DMS153 (cell line): ENCODE measurements at places on chromosomes 2 and 18.

DNA sequence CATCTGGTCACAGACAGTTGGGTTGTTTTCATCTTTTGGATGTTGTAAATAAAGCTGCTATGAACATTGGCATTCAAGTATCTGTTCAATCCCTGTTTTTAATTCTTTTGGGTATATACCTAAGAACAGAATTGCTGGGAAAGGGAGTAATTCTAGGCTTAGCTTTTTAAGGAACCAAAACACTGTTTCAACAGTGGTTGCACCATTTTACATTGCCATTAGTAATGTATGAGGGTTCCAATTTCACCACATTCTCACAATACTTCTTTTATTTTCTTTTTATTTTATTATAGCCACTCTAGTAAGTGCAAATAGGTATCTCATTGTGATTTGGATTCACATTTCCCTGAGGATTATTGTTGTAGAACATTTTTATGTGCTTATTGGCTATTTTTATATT lies 108.9 kb upstream of the GLS start:
- no peak for DNase-seq

DNA sequence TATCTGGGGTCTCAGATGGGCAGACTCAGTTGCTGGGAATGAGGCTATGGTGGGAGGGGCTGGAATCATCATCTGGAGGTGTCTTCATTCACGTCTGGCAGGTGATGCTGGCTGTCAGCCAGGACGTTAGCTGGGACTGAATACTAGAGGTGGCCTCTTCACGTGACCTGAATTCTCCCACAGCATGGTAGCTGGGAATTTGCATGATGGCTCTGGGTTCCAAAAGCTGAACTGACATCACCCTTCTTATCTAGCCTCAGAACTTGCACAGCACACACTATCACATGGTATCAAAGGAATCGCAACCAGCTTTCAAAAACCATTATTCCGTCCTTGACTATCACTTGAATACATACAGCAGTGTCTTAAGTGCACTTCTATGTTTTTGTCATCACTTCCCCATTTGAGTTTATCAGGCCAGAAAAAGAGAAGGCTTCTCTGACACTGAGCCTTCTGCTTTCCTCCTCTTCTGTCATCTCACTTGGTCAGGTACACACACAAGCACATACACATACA lies 53.0 kb upstream of the LRP2 start:
- no peak for DNase-seq

- no peak for DNase-seq
Measured at GRCh38 chr2:20042531-20042930, 8.9 kb downstream of the LAPTM4A start.

- no peak for DNase-seq
Measured at GRCh38 chr18:12287684-12288402, 20.2 kb upstream of the TUBB6 start.

DNA sequence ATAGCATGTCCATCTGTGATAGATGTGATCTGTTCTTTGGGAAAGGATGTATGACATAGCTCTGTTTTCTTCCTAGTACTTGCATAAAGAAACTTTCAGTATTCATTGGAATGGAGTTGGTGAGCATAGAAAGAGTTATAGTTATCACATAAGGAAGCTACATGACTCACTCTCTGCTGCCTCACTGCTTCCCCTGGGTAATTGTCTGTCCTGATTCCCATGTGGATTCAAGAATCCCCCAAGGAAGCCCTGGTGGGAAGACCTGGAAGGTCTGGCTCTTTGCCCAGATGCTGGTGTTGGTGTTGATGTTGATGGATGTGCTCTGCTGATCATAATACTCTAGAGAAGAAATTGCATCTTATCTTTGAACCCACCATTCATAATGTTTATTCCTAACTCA lies 60.6 kb downstream of the PTPN4 start:
- DNase-seq, result no peak

GRCh38 chr2:172085460-172086159 lies at the start of gene DLX1:
DLX1 (plus strand) TSS chr2:172085507; CDS start chr2:172085678, 171 bp downstream.
- DNase-seq, result no peak

- DNase-seq, result no peak
Measured at GRCh38 chr2:56770490-56770889, 586.7 kb downstream of the CCDC85A start.

- DNase-seq, result no peak
Measured at GRCh38 chr18:22924589-22924988, 8.5 kb upstream of the RBBP8 start.

- no peak for DNase-seq
Measured at GRCh38 chr18:73962256-73962655, 185.4 kb downstream of the FBXO15 start.

DNA sequence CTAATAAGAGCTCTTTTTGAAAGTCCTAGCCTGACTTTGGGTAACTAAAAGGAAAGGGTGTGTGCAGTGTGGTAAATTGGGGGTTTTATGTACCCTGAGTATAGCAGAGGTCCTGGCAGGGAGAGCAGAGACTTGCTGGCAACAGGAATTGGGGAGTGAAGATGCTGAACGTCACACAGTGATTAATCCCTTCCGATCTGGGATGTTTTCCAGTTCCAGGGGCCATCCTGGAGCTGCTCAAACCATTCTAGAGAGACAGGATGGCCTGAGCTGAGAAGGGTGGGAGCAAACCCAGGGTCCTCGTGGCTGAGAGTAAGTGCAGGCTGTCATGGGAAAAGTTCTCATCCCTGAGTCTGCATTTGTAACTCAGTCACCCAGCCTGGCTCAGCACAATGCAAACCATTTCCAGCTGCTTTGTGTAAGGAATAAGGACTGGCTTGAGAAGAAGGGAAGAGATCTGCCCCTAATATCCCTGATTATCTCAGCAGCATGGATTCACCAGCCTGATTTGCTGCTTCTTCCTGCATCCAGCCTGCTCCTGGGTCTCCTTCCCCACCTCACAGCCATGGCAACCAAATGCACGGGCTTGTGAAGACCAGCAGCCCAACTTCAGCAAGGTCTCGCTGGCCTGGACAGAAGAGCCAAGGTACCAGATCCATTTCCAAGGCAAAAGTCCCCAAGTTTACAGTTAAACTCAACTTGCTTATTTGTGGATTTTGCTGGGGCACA lies 47.1 kb upstream of the CELF4 start:
- no peak for DNase-seq

- DNase-seq, result no peak
Measured at GRCh38 chr18:23722646-23723045, 33.4 kb downstream of the LAMA3 start.

DNA sequence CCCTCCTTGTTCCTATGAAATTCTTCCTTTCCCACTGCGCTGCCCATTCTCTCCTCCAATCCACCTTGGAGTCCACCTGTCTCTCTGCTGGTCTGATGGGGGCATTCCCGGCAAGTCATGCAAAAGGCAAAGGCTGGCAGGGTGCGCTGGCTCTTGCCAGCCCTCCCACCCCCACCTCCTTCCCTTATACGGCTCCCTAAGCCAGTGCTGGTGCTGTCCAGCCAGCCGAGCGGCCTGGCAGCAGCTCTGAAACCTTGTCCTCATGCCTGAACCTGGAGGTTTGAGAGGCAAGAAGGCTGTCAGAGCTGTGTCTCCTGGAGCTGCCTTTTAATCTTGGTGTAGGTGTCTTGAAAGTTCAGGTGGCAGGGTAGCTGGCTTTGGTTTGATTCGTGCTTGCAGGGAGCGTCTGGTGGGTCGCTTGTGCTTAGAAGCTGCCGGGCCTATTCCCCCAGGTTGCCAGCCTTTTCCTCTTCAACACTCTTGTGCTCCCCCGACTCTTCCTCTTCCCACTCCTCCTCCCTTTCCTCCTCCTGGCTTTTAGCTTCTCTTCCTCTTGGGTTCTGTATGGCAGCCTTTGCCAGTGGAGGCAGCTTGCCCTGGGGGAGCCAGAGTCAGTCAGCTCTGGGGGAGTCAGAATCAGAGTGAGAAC lies 748 bp downstream of the LIPG start:
- DNase-seq, result no peak
